Amniotic epithelial cell (primary cell): ENCODE measurements at places on chromosomes 7 and 10.
A peak's percentile ranks its signal among the peaks of the same experiment; 100 is the strongest.

GRCh38 chr10:124525751-124526600, 64.4 kb downstream of the LHPP start:
- no peak for DNase-seq

- DNase-seq, result no peak
Measured at GRCh38 chr10:124332426-124332825, 86.3 kb downstream of the OAT start.

DNA sequence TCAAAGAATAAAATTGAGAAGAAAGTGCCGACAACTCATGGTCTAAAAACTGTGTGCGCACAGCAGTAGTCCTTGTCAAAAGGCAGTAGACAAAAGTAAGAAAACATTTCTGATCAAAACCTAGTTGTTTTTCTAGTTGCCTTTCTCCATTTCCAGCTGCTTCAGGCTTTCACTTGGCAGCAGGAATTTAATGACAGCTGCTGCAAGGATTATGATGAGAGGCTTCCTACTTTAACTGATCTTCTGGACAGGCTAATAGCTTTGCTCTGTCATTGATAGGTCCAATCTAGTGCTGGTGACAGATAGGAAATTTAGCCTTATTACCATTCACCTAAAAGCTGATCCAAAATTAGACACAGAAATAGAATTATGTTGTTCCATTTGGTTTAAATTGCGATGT, 110.7 kb upstream of the SEMA3C start:
- DNase-seq, result no peak

- peak; percentile 17 for DNase-seq
Measured at GRCh38 chr7:17236171-17236570, 62.3 kb upstream of the AHR start.

GRCh38 chr7:129115676-129116075, 28.8 kb upstream of the TSPAN33 start:
- no peak for DNase-seq

- DNase-seq, result peak; percentile 85
Measured at GRCh38 chr10:30151581-30152389, 92.4 kb upstream of the JCAD start.

DNA sequence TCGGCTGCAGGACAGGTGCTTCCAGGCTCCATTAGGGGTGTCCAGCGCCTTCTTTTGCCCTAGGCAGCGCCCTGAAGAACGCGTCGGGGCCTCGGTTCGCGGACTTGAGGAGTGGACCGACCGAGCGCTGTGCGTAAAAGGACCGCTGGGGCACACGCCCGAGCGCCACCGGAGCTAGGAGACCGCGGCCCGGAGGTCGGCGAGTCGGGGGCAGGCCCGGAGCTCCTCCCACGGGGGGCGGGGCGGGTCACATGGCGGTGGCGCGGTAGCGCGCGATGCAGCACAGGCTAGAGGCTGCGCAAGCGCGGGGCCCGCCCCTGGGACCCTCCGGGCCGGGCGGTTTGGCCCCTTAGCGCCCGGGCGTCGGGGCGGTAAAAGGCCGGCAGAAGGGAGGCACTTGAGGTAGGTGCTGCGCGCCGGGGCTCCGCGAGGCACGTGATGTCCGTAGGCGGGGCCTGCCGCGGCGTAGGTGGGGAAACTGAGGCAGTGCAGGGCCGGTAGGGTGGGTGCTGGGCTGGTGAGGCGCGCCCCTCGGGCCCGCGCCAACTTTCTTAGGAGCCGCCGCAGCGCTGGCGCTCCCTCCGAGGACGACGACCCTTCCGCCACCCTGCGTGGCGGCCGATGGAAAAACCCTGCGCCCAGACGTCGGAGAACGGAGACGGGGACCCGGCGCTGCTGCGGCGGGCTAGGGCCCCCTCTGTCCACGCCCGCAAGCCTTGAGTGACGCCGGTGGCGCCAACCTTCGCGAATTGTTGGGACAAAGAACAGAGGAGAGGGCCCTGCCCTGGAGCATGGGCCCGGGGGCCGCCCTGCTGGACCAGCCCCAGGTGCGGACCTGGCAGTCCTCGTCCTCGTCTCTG, at the start of gene PRXL2A:
Gene PRXL2A, plus strand, starts transcription at position 310 of the 860 bp plus-strand sequence. CDS start 11,917 bp downstream, outside the sequence.
- DNase-seq, result peak; percentile 27

DNA sequence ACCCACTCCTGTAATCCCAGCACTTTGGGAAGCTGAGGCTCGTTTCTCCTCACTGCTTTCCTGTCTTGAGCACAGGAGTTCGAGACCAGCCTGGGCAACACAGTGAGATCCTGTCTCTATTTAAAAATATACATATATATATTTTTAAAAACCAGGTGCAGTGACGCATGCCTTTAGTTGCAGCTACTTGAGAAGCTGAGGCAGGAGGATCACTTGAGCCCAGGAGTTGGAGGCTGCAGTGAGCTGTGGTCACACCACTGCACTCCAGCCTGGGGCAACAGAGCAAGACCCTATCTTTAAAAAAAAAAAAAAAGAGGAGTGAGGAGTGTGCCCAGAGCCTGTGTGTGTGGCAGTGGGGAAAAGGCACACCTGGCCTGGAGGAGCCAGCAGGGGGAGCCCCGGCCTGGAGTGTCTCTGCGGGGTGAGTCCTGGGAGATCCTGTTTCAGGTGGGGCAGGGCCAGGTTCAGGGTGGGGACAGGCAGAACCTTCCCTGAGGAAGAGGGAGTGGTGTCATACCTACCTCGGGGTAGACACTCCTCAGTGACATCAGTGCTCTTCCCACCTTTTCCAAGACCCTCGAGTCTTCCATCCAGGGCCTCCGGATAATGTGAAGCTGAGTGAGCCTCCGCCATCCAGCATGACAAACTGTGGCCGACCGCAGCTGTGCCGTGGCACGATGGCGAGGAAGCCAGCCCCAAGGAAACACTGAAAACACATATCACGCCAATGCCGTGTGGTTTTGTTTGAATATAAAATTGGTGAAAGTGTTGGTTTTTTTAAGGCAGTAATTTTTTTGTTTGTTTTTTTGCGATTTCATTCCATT, 9.0 kb upstream of the ARPC1B start:
- no peak for DNase-seq

DNA sequence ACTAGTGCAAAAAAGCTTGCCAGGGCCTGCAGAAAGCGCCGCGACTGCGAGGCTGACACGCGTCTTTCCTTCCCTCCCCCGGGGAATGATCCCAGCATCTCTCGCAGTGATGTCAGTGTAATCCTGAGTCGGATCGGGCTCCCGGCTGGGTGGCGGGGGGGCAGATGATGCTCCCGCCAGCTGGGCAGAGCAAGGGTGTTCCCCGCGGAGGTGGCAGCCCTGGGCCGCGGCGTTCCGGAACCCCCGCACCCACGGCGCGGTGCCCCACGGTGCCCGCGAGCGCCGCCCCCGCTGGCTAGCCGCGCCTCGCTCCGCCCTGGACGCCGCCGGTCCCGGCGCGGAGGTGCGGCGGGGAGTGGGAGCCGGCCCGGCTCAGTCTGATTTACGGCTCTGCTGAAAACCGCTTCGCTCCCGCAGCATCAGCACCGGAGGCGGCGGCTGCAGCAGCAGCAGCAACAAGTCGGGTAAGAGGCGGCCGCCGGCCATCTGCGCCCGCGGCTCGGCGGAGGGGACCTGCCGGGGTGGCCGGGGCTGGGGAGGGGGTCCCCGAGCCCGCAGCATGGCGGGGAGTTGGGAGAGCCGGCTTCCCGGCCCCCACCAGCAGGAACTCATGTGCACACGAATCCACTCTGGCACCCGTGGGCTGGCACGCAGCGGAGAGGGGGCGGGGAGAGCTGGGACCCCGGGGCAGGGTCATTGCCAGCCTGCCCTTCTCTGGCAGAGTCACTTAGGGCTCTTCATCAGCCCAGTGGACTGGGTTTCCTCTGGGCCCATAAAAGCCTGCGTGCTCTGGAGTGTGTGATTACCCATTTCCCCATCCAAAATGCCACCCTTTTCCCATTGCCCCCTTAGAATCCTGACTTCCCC, at the start of gene ZNF365:
Gene ZNF365, plus strand, starts transcription at position 375 of the 867 bp plus-strand sequence. CDS start 1,825 bp downstream, outside the sequence.
- peak; percentile 34 for DNase-seq

GRCh38 chr7:50793120-50793946, 10.6 kb upstream of the GRB10 start:
- peak; percentile 46 for DNase-seq

- DNase-seq, result no peak
Measured at GRCh38 chr10:57168611-57169240, 807.7 kb upstream of the ZWINT start.

GRCh38 chr10:104895541-104895940, 254.5 kb downstream of the SORCS3 start:
- DNase-seq, result no peak

- DNase-seq, result no peak
Measured at GRCh38 chr10:65931291-65932070, 994.4 kb upstream of the LRRTM3 start.

- DNase-seq, result peak; percentile 64
Measured at GRCh38 chr10:89032141-89032891, 41.7 kb downstream of the FAS start.

- DNase-seq, result no peak
Measured at GRCh38 chr10:52954407-52954806, 181.8 kb upstream of the MBL2 start.

DNA sequence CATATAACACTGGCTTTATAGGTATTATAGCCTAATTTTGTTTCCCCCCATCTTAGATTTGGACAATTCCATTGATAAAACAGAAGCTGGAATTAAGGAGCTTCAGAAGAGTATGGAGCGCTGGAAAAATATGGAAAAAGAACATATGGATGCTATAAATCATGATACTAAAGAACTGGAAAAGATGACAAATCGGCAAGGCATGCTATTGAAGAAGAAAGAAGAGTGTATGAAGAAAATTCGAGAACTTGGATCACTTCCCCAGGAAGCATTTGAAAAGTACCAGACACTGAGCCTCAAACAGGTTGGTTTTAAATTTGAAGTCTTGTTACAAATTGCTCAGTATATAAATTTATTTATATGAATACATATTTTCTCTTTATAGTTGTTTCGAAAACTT, 34.1 kb downstream of the SMC3 start:
- no peak for DNase-seq

DNA sequence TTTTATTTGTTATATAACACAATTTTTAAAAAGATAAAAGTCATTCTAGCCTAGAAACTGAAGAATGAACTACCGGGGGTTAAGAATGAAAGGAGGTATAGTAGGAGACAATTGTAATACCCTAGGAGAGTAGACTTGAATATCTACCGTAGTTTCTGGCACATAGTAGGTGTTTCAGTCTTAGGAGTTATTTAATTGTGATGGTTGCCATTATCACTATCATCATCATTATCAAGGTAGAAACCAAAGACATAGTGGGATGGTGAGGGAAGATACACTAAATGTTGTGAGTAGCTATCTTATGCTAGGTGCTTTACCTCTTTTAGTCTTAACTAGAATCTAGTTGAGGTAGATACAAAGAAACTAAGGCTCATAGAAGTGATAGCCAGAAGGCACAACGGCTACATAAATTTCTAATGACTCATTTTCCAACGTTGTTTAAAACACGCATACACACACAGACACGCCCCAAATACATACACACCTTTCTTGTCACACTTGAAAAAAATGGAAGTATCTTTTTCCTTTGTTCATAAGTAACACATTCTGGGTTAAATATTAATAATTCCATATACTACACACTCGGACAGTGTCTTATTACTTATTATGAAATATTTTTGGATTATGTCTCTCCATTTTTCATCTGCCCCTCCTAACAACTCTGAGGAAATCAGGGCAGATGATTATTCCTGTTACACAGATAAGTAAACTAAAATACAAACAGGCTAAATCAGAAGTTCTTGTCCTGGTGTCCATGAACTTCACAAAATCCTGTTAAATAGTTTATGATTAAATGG, 2.0 kb upstream of the ANLN start:
- no peak for DNase-seq

DNA sequence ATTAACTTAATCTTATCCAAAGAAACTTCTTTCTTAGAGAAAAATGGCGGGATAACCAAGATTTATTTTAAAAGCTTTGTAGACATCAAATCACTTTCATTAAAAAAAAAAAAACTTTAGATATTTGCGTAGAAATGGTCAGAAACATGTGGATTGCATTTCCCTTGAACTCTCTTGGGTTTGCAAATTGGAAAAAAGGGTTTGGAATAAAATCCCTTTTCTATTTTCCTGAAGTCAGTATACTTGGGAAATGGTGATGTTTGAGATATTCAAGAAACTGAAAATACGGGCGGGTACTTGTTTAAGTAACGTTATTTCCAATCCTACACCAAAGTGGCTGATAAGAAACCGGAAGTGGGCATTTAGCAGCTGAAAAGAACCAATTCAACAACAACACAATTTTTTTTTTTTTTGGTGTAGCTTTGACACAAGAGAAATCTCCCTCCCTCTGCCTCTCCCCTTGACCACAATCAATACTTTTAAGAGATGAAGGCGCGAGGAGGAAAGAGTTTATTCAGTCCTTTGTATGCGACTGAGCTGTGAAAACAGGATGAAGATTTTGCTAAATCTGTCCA, 13.7 kb upstream of the GFRA1 start:
- no peak for DNase-seq

DNA sequence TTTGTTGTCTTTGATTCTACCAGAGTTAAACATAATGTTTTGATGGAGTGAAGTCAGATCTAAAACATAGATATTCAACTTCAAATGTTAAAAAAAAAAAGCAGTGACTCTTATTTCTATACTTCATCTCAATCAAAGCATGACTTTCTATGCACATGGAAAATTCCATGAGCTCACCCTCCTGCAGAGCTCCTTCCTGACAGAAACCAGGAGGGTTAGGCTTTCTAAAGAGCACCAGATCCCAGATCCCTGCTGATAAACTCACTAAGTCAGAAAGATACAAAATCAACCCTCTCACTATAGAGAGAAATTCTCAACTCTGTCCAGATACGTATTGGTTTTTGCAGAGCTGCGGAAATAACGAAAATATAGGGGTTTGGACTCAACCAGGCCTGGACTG, 122.6 kb downstream of the FAM107B start:
- peak; percentile 60 for DNase-seq
